Kidney capillary endothelial cell (primary cell): ENCODE measurements at places on chromosomes 2 and 18.

DNA sequence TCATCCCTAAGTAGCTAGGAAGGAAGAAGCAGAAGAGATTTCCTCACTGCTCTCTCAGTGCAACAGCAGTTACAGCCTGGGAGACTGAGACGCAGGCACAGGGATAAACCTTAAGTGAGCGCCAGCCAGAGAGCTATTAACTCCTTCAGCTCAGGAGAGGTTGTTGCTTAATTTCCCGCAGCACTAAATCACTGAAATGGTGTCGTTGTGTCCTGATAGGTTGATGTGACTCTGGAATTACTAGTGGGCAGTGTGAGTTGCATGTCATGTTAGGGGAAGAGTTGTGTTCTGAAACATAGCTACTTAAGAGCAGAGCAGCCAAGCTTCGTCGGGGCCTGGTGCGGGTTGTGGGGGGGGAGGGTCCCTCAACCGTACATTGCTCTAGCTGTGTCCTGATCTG is 225.8 kb downstream of the NAPG start:
- no peak for DNase-seq

GRCh38 chr2:235849489-235849888 is 318.7 kb downstream of the GBX2 start:
- DNase-seq, result no peak

DNA sequence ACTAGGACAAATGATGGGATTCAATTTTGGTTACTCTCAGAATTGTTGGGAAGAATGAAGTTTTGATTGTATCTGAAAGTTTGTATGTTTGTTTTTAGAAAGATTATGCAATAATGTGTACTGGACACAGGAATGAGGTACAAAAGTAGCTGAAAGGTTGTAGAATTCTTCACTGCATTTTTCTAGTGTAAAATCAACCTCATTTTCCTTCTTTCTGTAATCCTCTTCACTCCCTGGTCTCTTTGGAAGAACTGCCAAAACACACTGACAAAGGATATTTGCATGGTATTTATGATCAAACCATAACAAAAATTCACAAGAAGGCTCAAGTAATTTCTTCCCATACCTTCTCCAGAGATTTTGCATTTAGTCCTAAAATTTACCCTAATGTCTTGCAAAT is 110.7 kb downstream of the ZEB2 start:
- DNase-seq, result no peak

- DNase-seq, result peak; percentile 64
These were observed 8.6 kb upstream of the RPL37A start for GRCh38 chr2:216490061-216490460.

DNA sequence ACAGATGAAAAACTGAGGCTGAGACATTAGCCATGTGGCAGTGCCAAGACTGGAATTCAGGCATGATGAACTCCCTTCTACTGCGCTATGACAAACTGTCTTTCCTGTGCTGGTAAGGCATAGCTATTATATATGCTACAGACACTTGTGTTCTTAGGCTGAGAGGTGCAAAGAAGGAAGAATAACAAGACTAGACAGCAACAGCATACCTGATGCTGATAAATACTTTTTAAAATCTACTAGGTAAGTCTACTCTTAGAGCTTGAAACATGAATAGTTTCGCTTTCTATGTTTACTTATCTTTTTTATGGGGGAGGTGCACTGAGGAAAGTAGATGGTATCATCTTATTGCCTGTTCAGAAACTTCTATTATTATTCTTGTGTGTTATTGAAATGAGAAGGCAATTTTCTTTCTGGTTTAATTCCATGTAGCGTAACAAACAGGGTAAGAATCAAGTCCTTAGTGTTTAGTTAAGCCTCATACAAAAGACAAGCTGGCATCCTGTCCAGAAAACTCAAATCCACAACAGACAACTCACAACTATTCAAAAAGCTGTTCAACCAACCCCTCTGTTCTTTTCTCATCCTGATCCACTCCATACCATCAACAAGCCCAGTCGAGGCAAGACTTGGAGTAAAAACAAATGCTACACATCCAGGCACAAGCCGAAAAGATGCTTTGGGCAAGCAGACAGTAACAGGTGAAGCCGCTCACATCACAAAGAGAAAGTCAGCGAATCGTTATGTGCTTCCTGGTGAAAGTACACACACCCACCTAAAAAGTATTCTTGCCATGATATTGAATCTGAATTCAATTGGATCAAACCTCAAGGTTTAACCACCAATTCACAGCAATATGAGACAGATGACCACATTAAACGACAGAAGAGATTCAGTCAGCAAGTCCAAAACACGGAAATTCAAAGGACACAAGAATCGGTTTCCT is 1.5 kb downstream of the TTC32 start:
- DNase-seq, result peak; percentile 24

GRCh38 chr2:70902067-70902442 is 33.6 kb upstream of the ATP6V1B1 start:
- DNase-seq, result no peak
